Activated CD8-positive, alpha-beta T cell treated with anti-CD3 and anti-CD28 coated beads, Interleukin-2, amount 10 ng/mL, durations not matched to agents 7 days and 5 days (primary cell): ENCODE measurements at places on chromosomes 16 and 17. TPM values are rescaled to one million over a fixed set of nuclear protein-coding genes. Genes with fewer than 3 reads are reported as not detected.

Gene PDILT
- not detected for total RNA-seq

- DNase-seq = no peak
Measured at GRCh38 chr16:89142474-89143195, 28.9 kb upstream of the CDH15 start.

Gene KRTAP9-6
- not detected for total RNA-seq

DNA sequence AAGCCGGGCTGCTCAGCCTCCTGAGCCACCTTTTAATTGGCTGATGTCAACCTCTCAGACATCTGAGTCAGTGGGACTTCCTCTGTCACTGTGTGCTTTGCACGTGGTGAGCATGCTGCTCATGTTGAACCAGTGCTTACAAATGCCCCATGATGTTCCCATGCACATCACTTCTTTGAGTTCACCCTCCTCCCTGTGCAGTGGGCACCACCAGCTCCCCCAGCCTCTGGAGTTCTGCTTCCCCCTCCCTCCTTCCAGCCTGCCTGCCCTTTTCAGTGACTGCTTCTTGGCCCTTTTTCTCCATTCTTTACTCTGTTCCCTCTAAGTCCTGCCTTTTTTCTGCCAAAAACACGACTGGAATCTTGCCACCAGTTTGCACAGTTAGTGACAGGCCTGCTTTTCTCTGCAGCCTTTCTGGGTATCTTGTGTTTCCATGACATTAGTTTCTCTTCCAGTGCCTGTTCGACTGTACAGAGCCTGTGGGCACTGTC, 41.6 kb downstream of the USP10 start:
- DNase-seq = no peak

Gene FBXL19
- total RNA-seq = 22.7 TPM

Gene CENPN
- total RNA-seq = 65.2 TPM

Gene CIBAR2
- total RNA-seq = not detected

Gene MEIOB
- not detected for total RNA-seq

- DNase-seq = no peak
Measured at GRCh38 chr17:78122216-78122930, 6.2 kb downstream of the TMC6 start.

Gene MAPT
- total RNA-seq = not detected
